ENCODE measurements at places on chromosomes 6 and 20.

- no peak for DNase-seq
Measured at GRCh38 chr6:161162722-161163121, 111.1 kb downstream of the AGPAT4 start.

DNA sequence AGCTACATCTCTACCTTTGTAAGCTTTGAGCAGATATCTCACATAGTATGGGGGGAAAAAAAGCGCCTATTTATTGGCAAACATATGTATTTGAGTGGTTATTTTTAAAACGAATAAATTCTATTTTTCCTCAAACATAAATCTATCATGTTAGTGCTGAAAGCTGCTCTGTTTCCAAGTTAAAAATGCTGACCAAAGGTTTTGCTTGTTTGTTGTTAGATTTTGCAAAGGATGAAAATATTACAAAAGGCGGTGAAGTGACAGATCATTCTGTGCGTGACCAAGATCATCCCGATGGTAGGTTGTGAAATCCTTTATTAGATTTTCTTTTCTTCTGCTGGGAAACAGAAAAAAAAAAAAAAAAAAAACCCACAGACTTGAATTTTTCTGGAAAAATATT lies 605.9 kb downstream of the KIF16B start:
- no peak for DNase-seq

DNA sequence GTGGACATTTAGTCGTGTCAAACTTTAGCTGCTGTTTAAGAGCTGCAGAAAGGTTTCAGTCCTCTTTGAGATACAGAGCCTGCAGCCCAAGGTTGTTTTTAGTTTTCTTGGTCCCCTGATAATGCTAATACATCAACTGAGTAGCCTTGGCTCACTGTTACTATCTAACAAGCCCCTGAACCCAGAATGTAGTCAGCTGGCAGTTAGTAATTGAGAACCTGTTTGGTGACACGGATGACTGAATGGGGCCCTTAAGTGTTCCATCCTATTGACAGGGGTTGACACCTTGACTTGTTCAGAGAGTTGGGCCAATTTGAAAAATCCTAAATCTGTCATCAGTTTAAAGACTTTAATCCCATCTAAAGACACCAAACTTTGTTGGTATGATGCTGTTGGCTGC lies 2.8 kb downstream of the RTN4IP1 start:
- DNase-seq = no peak

DNA sequence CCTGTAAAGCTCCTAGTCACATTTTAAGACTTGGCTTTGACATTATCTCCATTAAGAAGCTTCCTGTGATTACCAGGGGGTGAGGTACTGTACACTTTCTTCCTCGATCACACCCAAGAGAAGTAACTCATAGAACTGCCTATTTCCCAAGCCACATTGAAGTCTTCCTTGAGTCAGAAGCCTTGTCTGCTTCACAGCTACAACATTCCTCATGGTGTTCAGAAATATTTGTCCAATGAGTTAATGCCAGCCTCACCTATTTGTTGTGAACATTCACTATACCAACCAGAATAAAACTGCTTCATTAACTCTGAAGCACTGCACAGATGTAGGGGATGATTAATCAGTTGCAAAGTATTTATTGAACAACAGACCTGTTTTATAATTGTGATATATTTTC lies 622.3 kb downstream of the PTPRT start:
- DNase-seq = no peak

DNA sequence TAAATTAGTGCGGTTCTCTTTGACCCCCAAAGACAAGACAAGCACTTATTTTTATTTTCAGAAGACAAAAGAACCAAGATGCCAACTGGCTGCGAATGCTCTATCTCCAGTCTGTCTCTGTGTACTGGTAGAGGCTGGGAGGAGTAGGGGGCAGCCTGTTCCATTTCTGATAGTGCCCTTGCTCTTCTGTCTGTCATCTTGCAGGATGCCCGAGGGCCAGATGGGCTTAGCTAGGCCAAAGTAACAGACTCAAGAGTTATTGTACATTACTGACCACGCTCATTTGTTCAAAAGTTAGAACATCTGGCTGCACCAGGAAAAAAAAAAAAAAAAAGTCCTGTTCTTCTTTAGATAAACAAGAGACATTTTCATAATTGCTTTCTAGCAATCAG lies 198.1 kb upstream of the UST start:
- DNase-seq = no peak

GRCh38 chr6:10307028-10307427 lies 107.8 kb downstream of the TFAP2A start:
- DNase-seq = no peak

DNA sequence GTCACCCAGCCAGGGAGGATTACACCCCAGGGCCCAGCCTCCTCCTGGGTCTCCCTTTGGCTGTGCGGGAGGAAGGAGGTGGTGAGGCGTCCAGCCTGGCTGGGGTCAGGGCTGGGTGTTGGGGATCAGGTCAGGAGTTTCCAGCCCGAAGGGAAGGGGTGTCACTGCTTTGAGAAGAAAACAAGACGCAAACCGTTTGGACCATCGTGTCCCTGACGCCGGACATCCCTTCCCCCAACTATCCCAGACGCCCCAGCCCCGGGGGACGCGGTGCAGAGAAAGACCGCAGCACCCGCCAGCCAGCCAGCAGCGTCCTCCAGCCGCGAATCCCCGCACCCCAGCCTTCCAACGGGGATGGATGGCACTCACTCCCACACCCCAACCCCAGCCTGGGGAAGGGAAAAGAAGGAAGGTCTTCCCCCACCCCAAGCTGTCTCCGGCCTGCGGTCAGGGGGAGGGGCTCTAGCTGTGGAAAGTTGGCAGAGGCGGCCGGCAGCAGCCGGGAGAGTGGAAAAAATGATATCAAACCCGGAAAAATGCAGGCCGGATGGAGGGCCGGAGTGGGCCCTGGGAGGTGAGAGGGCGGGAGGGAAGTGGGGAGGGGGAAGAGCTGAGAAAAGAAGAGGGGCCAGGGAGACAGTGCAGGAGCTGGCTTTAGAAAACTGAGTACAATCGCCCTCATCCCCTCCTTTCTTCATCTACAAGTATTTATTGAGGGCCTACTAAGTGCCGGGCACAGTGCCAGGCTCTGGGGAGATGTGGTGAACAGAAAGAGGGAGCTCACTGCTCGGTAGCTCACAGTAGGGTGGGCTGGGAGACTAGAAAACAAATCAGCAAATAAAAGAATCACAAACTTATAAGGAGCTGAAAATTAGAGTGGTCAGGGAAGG lies 10.6 kb downstream of the REM1 start:
- DNase-seq = no peak

DNA sequence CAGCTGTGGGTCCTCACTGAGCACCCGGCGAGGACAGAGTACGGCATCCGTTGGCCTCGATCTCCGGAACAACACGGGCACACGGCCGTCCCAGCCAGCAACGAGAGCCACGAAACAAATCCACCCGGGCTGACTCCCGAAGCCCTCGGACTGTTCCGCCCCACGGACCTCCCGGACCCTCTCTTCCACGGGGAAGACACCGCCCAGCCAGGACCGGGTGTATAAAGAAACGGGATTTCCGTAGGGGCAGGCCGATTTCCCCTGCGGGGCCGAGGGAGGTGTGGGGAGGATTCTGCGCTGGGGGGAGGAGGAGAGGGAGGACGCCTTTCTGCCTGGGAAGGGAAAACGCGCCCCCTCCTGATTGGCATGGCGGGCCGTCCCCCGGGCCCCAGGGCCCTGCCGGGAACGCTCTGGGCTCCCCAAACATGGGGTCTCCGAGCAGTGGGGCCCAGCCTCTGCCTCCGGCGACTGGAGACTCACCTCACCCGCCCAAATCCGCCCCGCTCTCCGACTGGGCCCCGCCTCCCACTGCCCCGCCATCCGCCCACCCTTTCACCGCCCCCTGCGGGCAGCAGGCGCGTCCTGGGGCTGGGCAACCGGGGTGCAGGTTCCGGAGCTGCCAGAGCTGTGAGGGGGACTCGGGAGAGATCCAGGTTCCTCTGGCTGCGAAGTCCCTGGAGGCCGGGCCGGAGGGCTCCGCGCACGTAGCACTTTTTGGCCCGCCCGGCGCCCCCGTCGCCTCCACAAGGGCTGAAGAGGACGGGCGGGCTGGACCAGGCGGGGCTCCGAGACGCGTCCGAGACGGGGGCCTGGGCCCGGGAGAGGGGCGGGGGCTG lies 679 bp upstream of the PPDPF start:
- peak; percentile 77 for DNase-seq

GRCh38 chr6:46788791-46789190 lies 4.4 kb upstream of the MEP1A start:
- no peak for DNase-seq

DNA sequence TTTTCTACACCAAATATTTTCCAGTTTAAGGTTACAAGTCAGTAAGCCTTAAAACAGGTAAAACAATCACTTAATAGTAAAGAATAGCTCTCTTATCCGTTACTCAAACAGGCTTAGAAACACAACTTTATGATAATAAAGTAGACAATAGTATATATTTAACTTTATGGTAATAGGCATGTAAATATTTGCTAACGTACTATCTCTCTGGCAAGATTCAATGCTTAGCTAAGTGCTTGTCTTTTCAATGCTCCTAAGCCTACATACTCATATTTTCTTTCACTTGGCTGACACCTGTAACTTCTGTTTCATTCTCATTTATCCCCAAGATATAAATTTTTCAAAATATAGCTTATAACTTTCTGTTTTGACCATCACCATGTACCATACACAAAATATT lies 358.2 kb downstream of the HTR1B start:
- DNase-seq = no peak

DNA sequence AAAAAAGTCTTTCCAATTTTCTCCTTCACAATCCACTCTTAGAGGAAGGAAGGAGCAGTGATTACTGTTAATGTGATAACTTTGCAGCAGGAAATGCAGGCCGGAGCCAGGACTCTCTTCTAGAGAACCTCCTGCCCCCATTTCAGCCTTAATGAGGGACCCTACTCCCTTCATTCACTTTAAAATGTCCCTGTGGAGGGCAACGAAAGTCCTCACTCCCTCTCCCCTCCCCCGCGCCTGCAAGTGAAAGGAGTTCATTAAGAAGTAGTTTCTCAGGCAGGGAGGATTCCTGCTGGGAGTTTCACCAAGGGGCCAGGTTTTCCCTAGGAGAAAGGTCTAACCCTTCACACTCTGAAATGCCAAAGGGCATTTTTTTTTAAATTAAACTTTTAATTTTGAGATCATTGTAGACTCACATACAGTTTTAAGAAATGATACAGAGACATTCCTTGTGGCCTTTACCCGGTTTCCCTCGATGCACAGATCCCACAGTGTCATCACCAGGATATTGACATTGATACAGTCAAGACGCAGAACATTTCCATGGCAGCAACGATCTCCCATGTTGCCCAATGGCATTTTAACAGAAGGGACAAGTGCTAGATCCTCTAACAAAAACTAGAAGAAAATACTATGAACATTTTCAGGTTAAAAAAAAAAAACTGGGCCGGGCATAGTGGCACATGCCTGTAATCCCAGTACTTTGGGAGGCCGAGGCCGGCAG lies 6.8 kb upstream of the COMMD7 start:
- no peak for DNase-seq

GRCh38 chr20:60500038-60500701 lies 541.9 kb downstream of the CDH26 start:
- no peak for DNase-seq

- DNase-seq = no peak
Measured at GRCh38 chr6:46254331-46254730, 83.6 kb upstream of the ENPP5 start.

DNA sequence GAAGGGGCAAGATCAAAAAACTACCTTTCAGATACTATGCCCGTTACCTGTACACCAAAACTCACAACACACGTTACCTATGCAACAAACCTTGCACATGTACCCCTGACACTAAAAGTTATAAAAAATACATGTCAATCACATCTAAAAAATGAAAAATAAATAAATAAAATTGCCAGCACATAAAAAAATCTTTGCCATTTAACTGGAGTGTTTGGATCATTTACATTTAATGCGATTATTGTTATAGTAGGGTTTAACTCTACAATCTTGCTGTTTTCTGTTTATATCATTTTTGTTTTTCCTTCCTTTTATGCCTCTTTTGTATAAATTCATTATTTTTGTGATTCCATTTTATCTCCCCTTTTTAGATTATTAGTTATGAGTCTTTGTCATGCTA lies 106.3 kb downstream of the RFX6 start:
- DNase-seq = no peak

- DNase-seq = no peak
Measured at GRCh38 chr20:37233548-37234253, 27.9 kb downstream of the GHRH start.

- no peak for DNase-seq
Measured at GRCh38 chr6:156344491-156344890, 432.7 kb upstream of the ARID1B start.

DNA sequence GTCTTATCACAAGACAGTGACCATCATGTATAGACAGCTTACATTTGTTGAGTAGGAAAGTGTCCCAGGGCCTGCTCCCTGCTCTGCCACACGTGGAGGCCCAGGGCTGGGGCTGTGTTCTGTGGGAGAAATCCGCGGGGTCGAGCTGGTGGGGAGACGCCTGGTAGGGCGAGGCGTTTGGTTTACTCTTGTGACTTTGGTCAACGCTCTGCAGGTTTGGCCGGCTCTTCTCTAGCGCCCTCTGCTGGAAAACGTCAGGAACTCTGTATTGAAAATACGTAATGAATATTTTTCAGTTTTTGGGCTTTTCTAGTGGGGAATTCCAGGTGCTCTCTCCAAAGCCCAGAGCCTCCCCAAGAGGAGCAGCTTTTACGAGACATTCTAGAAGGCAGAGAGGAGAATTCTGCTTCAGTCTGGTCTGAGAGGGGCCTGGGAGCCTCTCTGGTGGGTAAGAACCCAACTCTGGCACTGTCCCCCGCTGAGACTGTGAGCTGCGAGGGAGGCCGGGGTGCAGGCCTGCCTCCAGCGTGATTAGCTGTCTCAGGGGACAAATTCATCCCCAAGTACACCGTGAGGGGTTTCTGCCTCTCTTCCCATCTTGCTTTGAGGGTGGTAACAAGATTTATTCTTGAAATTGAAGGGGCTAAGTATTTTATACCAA lies 112.6 kb upstream of the RALGAPA2 start:
- peak; percentile 83 for DNase-seq

GRCh38 chr6:72724545-72724944 lies 102.7 kb downstream of the KCNQ5 start:
- DNase-seq = peak; percentile 34

DNA sequence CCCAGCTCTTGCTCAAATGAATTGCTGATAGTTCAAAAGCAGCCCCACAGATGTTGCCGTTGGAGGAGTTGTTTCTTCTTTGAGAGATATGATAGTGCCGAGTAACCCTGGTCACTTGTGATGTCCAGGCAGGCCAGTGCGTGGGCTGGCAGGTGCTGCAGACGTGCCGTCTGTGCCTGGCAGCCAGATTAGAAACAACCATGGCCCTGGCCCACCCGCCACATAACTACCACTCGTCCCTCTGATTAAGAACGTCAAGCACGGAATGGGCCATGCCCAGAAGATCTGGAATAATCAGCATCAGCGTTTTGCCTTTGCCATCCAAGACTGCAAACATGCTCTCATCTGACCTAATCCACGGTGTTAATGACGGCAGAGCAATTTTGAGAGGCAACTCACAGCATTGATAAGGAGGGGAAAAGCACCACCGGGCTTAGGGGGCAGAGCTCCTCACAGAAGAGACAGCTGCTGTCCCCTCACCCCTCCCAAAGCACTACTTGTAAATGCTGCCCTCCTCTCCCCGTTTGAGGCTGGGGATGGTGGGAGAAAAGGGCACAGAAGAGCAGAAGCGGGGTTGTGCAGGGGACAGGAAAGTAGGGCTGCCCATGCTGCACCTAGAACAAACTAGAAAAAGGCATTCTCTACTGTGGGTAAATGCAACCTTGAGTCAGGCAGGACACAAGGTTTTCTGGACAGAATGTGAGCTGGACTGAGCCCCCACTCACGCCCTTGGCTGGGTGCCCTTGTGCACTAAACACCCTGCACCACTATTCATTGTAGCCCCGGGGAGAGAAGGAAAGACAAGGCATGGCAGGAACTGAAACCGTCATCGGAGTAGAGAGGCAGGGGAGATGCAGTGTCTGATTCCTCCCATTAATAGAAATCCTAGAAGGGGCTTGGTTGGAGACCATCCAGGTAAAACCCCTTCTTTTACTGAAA lies 5.3 kb upstream of the CPNE5 start:
- DNase-seq = no peak

Data from GM10248 (cell line).